ENCODE measurements at places on chromosomes 12 and 14.

GRCh38 chr12:107779077-107779831, 4.8 kb downstream of the ASCL4 start:
- DNase-seq, result no peak

DNA sequence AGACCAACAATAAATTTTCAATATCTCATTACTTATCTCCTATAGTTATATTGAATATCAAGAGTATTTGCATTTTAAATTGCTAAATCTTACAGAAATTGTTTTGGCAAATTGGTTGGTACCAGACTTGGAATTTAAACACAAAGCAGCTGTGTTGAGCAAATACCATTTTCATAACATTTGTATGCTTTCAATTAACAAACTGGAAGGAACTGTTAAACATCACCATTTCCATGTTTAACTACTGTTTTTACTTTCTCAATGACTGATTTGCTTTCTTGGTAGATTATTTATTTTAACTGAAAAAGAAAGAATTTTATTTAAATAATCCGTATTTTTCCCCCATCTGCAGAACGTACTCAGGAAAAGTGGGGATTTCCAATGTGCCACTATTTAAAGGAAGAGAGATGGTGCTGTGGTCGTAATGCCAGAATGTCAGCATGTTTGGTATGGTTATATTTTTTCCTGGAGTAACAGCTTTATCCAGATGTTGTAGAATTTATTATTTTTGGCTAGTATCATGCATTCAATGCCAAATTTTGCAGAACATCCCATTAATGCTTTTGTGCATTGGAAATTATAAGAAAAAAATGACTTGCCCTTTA, 72.3 kb downstream of the METTL25 start:
- DNase-seq, result no peak

DNA sequence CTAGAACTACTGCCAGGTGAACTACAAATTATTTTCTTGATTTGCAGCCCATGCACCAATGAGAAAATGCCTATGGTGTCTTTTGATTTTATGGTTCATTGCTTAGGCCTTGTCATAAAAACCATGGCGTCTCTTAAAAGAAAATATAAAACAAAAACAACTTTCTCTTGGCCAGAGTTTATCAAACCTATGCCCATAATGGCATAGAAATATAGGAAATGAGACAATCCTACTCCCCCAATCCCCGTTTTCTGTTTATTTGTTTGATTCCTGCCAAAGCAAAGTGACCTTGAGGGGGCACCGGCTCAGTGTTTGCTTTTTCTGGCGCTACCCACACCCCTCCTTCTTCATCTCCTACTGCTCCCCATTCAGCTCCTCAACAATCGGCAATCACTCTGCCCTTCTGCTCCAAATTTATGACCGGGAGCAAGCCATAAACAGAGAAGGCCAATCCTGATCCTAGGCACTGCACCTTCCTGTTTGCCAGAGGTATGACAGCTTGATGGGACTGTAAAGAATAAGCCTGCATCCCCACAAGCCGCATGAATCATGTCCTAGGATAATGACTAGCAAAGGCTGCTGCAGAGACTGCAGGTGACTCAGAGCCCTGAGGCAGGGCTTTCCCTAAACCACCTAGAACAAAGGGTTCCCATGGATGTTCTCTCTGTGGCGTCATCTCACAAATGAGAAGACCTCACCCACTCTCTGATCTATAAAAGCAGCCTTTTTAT, 874.9 kb downstream of the NRXN3 start:
- DNase-seq, result peak; percentile 12

DNA sequence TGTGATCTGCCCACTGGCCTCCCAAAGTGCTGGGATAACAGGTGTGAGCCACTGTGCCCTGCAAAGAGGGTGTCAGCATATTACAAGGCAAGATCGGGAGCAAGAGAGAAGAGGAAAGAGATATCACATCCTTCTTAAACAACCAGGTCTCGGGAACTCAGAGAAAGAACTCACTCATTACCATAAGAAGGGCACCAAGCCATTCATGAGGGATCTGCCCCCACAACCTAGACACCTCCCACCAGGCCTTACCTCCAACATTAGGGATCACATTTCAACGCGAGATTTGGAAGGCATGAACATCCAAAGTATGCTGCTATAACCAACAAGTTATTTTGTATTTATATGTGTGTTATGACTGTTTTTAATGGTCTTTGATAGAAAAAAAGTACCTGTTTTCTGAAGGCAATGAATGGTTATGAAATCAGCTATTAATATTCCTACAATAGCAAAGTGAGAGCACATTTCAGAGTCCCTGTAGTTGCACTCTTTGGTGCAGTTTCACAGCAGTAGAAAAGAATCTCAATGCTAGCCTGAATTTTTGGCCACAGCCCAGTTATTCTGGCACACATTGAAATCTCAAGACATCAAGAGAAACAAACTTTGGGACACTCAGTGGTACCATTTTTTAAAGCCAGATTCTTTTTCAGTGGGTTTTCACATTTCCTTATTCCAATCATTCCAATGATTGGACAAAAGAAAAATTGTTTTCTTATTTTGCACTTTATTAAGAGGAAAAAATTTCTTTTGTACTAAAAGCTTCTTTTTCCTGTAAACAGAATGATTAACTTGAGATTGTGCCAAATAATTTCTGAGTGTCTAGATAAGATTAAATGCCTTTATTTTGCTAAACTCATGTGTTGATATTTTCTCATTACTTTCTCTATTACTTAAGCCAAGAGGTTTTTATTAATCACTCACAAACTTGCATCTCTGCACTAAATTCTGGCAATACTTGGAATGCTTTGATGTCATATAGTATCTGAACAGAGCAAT, 582.6 kb upstream of the ATP2B1 start:
- no peak for DNase-seq

DNA sequence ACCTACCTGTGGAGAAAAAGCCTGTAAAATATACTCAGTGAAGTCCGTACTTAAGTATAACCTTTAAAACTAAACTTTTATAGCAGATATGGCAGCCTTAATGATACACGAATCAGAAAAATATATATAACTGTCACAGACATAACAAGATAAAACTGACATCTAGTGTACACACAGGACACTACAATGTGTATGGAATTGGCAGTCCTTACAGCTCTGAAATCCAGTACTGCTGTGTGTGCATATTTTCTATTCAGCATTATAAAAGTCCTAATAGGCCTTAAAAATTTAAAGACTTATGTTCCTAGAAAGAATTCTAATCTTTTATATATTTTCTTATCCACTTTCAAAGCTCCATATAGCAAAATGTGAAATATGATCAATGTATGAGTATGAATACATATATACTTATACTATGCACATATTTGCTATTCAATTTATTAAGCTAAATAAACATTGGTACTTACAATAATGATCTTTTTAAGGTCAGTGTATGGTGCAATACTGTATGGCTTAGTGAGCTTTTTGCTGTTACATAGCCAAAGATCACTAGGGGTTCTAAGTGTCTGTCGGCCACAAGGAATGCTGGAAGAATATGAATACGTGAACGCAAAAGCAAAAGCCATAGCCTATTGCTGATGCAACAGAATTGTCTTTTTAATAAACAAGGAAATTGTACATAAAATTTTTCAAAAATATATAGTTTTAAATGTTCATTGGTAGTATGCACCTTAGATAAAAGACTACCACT, 69.2 kb downstream of the C2CD5 start:
- no peak for DNase-seq

DNA sequence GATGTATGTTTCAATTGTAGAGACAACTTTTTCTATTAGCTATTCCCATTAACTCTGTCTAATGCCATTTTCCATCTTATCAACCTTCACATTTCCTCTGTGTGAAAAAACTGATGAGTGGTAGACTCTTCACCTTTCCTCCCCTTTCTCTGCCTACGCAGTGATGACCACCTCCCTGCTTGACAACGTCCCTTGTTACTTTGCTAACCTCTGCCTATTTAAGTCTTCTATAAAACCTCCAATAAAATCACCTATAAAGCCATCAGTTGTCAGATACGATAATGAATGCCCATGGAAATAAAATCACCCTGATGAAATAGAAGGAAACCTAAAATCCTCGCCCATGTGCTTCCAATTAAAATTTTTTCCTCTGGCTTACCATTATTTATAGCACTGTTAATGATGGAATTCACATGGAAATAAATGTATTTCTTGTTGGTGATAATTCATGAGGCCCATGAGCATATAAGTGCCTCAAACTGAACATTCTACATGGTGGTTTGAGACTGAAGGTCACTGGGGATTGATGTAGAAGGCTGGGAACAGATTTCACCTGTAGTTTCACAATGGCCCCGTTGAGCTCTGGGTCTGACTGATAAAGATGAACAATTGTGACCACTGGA, 1454.0 kb upstream of the SEL1L start:
- DNase-seq, result no peak

DNA sequence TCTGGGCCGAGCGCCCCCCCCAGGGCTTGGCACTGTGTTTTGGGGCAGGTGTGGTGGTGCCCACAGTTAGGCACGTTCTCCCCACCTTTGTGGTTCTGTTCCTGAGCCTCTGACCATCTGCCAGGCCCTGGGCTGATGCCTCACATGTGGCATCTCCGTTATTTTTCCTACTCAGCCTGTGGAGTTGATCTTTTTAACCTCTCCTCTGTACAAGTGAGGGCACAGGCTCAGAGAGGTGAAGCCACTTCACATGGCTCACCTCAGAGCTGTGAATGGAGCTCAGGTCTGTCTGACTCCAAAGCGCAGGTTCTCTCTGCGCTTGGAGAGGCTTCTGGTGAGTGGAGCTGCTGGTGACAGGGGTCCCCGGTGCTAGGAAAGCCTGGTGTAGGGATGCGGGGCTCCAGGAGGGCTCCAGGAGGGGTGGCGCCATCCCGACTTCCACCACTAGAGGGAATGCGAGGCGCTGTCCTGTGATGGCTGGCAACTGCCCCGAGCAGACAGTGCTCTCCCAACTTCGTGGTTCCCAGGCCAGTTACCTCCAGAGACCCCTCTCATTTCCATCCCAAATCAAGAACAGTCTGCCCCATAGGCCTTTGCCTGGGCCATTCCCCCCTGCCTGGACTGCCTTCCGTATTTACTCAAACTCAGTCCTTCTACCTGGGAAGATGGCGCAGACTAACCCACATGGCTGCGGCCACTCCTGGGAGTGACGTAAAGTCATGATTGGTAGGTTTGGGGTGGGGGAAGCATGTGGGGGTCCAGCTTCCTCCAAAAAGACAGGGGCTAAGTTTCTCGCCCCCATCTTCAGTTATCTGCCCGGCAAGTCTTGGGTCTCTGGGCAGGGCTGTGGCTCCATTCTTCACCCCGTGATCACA, 9.9 kb downstream of the BCL7A start:
- no peak for DNase-seq

- no peak for DNase-seq
Measured at GRCh38 chr14:50156111-50156510, 39.7 kb upstream of the VCPKMT start.

DNA sequence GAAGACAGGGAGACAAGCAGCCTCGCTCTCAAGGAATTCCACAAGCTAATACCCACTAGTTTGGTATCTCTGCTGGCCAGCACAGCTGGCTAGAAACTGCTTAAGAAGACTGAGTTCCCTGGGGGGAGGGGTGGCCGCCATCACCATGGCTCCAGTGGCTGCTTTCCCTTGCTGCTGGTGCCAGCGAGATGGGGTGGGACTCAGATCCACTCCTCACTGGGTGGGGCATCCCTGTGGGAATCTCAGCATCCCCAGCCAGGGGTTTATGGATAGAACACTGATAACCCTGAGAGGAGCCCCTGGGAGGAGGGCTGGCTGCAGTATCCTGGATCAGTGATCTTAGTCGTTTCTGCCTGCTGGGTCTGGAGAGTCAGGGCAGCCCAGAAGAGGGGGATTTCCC, 170.6 kb upstream of the MDGA2 start:
- no peak for DNase-seq

DNA sequence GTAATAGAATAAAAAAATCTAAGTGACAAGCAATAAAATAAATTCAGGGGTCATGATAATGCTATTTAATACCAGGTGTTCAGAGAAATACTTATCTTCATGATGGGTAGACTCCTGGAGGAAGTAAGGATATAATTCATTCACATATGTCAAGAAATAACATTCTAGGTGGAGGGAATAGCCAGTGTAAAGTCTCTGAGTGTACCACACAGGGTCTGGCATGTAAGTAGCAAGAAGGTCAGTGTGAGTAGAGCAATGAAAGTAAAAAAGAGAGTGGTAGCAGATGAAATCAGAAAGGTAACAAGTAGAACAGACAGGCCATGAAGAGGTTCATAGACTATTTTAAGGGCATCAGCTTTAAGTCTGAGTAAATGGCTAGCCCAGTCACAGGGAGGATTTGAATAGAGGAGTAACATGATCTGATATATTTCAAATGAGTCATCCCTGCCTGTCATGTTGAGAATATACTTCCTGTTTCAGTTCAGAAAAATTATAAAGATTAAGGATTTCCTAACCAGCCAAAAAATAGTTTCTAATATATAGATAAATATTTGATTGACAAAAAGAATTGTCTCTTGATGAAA, 519.9 kb downstream of the C12orf50 start:
- DNase-seq, result no peak

DNA sequence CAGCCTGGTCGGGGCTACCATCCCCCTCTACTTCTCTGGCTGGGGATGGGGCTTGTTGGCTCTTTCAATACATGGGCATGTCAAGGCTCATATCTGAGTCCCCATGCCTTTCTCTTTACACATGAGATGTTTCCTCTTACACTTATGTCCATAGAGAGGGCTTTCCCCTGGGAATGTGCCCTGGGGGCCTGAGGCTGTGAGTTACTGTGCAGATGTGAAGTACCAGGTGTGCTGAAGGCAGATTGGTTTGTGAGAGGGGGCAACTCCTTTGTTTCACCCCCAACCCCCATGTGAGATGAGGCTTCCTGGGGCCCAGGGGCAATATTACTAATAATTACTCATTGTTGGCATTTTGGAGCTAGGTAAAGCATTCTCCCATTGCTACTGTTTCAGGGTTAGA, 32.8 kb downstream of the NRXN3 start:
- DNase-seq, result peak; percentile 29

DNA sequence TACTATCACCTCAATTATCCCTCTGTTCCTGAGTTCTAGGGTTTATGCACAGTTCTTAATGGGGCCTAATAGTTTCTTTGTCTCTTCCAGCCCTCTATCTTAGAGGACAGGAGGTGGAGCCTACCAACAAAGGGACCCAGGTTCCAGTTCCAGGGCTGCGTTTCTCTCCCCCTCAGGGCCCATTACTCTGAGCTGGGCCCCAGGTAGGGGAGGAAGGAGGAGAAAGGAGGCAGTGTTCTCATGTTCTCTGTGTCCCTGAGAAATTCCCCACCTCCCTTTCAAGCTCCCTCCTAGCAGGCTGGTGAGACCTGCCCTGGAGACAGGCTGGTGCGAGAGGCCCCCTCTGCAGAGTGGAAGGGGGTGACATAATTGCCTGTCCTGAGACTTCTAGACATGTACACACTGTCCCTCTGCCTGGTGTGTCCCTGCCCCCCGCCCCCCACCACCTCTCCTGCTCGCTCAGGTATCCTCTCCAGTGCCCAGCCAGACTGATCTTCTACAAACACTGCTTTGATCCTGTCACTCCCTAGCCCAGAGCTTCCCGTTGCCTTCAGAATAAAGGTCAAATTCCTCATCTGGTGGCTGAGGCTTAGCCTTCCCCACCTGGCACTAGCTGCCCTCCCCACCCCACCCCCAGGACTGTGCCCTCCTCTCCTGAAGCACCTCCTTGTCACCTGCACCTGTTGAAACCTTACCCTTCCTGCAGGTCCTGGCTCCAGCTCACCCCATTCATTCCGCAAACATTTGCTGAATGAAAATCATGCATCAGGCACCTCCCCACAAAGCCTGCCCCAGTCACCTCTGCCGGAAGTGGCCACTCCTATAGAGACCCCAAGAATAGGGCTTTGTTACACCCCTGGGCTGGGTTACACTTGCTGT, 21.1 kb upstream of the KRT8 start:
- DNase-seq, result no peak

GRCh38 chr12:76020281-76020680, 11.3 kb downstream of the PHLDA1 start:
- DNase-seq, result no peak

- DNase-seq, result no peak
Measured at GRCh38 chr12:39395866-39396265, 47.1 kb downstream of the KIF21A start.

Measured in NCI-H1092 (cell line).